ENCODE measurements at places on chromosomes 3 and 15.

- no peak overlapping the region for H3K4me3 ChIP-seq
- H3K27me3 ChIP-seq, result peaks cover 7% of the 10 kb centered on the region
- no peaks in the 10 kb centered on the region for H3K36me3 ChIP-seq
- no peak for DNase-seq
These were observed 12.1 kb upstream of the TCAIM start for GRCh38 chr3:44326515-44326914.

- H3K27ac ChIP-seq, result no peak overlapping the region
- H3K4me1 ChIP-seq, result peaks cover 15% of the 10 kb centered on the region
- H3K27me3 ChIP-seq, result no peaks in the 10 kb centered on the region
- DNase-seq, result no peak
- H3K4me3 ChIP-seq, result no peak overlapping the region
These were observed 32.6 kb upstream of the RAB11A start for GRCh38 chr15:65836665-65837064.

DNA sequence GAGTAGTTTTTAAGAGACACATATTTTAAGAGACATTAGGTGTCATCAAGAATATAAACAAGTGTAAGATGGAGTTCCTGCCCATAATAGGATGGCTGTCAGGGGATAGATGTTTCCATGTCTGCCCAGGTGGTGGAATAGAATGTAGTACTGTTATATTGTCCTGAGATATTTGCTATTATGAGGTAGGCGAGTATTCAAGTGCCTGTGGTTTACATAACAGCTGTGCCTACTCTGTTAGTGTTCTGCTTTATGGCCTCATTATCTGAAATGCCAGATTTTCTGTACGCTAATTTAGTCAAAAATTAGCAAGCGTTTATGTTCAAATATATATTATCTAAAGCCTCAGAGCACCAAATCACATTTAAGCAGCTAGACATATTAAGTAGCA, 360.2 kb upstream of the ROPN1 start:
- peaks cover 3% of the 10 kb centered on the region for H3K36me3 ChIP-seq
- H3K27me3 ChIP-seq, result no peaks in the 10 kb centered on the region
- peaks cover 9% of the 10 kb centered on the region for H3K4me1 ChIP-seq
- no peak for DNase-seq
- H3K27ac ChIP-seq, result peak overlapping the region; percentile 68

- no peak overlapping the region for H3K27ac ChIP-seq
- H3K36me3 ChIP-seq, result no peaks in the 10 kb centered on the region
- no peak for DNase-seq
- H3K4me1 ChIP-seq, result no peaks in the 10 kb centered on the region
- peaks cover 10% of the 10 kb centered on the region for H3K27me3 ChIP-seq
- no peak overlapping the region for H3K4me3 ChIP-seq
These were observed 16.9 kb downstream of the ITIH3 start for GRCh38 chr3:52811452-52812011.

- H3K4me3 ChIP-seq, result peak overlapping the region; percentile 93
- no peak for DNase-seq
- H3K4me1 ChIP-seq, result peaks cover 2% of the 10 kb centered on the region
These were observed 502 bp downstream of the DPH3 start for GRCh38 chr3:16264174-16264707.

- H3K4me1 ChIP-seq, result no peaks in the 10 kb centered on the region
- no peaks in the 10 kb centered on the region for H3K36me3 ChIP-seq
- no peaks in the 10 kb centered on the region for H3K27me3 ChIP-seq
- no peak overlapping the region for H3K4me3 ChIP-seq
- DNase-seq, result peak; percentile 74
- H3K27ac ChIP-seq, result no peak overlapping the region
These were observed 26.3 kb downstream of the DPH6 start for GRCh38 chr15:35519541-35520149.

DNA sequence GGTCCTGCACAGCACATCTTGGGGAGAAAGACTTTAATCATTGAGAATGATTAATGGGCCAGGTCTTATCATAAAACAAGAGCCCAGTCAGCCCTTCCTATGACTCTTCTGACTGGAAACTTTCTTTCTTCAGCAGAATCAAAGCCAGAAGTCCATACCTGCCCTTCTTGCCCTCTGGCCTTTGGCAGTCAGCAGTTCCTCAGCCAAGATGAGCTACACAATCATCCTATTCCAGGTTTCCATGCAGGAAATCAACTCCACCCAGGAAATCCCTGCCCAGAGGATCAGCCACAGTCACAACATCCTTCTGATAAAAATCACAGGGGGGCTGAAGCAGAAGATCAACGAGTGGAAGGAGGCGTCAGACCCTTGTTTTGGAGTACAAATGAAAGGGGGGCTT, 26.9 kb downstream of the ZNF589 start:
- peaks cover 28% of the 10 kb centered on the region for H3K36me3 ChIP-seq
- H3K4me1 ChIP-seq, result no peaks in the 10 kb centered on the region
- no peaks in the 10 kb centered on the region for H3K27me3 ChIP-seq
- no peak for DNase-seq
- H3K27ac ChIP-seq, result no peak overlapping the region
- no peak overlapping the region for H3K4me3 ChIP-seq
